ENCODE measurements at places on chromosomes 2 and 18.
A peak's percentile ranks its signal among the peaks of the same experiment; 100 is the strongest.

- no peak for DNase-seq
These were observed 15.1 kb downstream of the COBLL1 start for GRCh38 chr2:164826293-164827243.

DNA sequence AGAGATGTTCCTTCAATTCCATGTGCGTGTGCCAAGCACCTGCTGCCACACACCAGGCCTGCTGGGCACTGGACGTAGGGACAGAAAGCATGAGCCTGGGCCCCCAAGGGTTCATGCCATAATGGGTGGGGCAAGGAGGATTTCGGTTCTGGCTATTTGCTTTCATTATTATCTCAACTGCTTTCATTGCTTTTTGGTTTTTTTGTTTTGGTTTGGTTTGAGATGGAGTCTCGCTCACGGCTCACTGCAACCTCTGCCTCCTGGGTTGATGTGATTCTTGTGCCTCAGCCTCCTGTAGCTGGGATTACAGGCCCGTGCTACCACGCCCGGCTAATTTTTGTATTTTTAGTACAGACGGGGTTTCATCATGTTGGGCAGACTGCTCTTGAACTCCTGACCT lies 57.2 kb downstream of the SF3B1 start:
- DNase-seq, result no peak

GRCh38 chr2:183072177-183072576 lies 6.4 kb upstream of the DUSP19 start:
- no peak for DNase-seq

DNA sequence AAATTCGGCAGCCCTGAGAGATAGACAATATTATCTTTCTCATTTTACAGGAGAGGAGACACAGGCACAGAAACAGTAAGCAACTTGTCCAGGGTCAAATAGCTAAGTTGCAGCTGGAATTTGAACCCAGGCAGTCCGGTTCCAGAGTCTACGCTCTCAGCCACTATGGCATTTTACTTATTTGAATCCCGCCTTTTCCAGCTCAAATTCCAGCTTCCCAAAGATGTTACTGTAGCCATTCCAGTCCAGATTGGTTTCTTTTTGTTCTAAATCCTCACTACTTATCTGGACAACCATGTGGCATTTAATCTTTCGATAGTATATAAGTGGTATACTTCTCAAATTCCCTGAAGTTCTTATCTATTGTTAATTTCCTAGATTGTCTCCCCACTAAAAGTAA lies 125.7 kb downstream of the NBAS start:
- no peak for DNase-seq

DNA sequence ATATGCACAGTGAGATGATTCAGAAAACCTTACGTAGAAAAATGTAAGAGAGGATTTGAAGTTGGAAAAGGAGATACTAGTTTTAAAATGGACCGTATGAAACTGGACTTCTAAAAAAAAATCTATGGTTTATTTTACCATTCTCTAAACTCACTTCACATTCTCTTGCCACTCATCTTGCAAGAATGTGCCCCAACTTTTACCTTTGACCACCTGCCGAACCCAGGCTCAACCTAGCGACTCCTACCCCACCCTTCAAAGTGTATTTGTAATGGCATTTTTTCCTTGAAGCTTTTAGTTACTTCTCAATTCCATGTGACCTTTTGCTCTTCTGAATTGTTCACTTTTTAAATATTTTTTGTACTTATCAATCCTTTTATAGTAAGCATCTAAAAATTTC lies 160.8 kb downstream of the PHLPP1 start:
- DNase-seq, result no peak

DNA sequence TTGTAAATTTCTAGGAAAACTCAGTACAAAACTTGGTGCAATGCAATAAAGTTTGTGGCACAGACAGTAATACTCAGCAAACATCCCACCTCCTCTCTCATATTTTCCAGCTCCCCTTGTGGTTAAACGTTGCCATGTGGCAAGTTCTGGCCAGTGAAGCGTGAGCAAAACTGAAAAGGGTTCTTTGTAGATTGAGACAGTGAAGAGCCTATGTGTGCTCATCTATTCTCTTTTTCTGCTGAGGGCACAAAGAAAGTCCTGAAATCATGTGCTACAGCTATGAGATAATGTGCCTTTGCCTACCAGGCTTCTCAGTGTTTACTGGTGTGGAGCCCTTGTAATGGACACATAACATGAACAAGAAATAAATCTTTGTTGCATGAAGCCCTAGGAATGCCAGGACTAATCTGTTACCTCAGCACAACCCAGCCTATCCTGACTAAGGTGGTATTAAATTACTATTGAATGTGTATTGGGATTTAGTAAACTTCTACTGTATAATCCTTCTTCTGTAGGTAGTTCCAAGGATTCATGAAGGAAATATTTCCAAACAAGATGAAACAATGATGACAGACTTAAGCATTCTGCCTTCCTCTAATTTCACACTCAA lies 13.0 kb upstream of the TYMS start:
- no peak for DNase-seq

- no peak for DNase-seq
These were observed 181.9 kb downstream of the TGIF1 start for GRCh38 chr18:3631887-3632286.

DNA sequence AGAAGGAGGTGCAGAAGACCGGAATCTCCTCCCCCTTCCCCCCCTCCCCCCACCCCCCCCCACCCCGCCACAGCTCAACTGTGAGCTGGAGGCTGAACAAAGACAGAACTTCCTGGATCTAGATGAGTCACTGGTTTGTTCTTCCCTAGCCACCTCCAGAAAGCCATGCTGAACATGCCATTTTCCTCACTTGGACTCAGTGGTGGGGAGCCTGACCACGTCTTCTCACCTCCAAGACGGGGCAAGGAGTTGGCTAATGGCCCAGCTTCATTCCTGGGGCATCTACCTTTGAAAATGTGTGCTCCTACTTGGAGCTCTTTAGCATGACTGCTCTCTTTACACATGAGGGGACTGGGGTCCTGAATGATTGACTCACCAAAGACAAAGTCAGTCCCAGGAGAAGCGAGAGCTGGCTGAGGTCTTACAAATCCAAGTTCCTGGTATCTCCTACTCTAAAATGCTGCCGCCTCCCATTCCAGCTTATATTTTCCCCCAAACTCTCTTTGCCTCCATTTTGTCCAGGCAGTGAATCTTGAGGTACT lies 22.6 kb upstream of the FZD5 start:
- DNase-seq, result no peak

- no peak for DNase-seq
These were observed 210.2 kb downstream of the NCK2 start for GRCh38 chr2:105954891-105955290.

DNA sequence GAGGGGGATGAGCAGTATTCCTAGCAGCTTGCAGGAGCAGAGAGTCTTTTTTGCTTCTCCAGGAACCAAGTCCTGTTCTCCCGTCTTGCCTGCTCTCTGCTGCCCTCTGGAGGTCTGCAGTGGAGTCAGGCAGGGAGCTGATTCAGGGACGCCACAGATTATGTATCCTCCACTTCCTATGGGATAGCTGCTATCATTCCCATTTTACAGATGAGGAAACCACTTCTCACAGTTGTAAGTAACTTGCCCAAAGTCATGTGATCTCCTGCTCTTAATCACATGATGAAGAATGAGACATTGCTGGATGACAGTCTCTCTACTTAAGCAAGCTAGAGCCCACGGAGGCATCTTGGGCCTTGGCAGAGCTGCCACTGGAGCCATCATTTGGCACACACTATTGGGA lies 8.3 kb downstream of the SLC4A5 start:
- DNase-seq, result peak; percentile 52

- DNase-seq, result no peak
These were observed 44.8 kb downstream of the RRM2 start for GRCh38 chr2:10167316-10167715.

GRCh38 chr18:250685-251084 lies 17.2 kb downstream of the THOC1 start:
- no peak for DNase-seq

DNA sequence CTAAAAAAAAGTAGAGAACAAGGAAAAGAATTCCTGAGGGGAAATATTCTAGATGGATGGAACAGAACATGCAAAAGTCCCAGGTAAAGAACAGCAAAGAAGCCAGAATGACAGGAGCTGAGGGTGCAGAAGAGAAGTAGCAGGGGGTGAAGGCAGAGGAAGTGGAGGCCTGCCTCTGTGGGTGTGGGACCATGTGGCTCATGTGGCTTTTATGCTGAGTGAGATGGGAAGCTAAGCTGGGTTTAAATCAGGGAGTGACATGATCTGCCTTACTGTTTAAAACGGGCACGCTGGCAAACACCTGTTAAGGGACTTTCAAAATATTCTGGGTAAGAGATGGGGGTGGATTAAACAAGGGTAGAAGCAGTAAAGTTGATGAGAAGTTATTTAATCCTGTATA lies 40.0 kb downstream of the GKN2 start:
- DNase-seq, result no peak

- DNase-seq, result no peak
These were observed 114.9 kb downstream of the CD8B2 start for GRCh38 chr2:106602042-106602441.

GRCh38 chr2:169711751-169712509 lies 17.7 kb downstream of the PHOSPHO2 start:
- DNase-seq, result no peak

DNA sequence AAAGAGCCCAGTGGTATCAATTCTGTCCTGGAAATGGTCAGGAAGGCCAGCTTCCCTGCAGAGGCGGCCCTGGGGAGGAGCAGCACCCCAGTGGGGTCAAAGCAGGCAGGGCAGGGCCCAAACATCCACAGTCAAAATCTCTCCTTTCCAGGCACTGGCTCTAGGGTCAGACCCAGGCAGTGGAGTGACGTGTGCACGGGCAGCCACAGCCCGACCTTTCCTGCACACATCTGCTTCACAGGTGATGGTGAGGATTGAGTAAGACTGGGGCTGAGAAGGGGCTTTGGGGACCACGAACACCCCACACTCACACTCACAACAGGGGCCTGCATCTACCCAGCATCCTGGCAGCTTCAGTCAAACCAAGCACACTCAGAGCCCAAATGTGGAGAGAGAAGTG lies 97.8 kb upstream of the GLI2 start:
- no peak for DNase-seq

- no peak for DNase-seq
These were observed 1.4 kb upstream of the STEAP3 start for GRCh38 chr2:119222213-119222612.

DNA sequence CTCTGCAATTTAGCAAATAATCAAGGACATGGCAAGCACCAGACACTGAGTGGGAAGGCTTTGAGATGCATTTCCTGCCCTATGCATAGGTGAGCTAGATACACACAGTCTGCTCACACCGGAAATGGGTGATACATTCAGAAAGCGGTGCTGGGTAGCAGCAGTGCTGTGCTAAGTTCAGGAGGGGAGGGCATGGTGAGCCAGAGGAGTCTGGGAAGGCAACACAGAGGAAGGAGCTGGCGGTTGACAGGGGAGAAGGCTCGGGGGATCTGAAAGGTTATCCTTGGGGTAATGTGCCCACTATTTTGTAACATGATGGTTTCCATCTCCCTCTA lies 57.4 kb upstream of the EPAS1 start:
- DNase-seq, result peak; percentile 38

DNA sequence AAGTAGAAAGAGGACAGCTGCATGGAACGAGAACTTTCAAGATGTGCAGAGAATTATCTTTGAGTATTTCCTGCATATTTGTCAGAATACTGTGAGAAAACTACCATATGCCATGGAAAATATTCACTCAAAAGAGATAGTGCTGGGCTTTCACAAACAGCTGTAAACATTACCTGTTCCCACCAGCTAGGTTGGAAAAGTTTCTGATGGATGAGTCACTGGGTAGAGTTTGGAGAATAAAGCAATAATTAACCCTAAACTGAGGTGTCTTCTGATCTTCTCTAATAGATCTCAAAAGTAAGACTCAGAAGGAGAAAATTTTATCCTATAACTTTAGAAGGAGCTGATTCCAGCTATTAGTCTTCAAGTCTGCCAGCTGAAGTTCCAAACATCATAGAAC lies 3.9 kb upstream of the FSIP2 start:
- DNase-seq, result no peak

DNA sequence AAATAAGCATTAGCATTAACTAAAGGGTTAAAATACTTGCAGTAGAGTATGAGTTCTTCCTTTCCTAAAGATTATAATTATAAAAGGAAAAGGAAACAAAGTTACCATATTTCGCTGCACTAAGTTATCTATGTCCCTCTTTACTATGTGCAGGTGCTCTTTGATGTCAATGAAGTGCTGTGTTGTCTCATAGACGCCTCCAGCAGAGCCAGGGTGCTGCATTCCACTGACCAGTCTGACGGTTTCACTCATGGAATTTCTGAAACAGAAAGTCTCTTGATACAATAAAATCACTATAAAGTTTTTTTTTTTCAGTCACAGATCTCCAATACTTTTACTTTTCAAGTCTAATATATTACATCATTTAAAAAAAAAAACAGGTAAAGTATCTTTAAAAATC lies 14.5 kb upstream of the CPLX4 start:
- no peak for DNase-seq

DNA sequence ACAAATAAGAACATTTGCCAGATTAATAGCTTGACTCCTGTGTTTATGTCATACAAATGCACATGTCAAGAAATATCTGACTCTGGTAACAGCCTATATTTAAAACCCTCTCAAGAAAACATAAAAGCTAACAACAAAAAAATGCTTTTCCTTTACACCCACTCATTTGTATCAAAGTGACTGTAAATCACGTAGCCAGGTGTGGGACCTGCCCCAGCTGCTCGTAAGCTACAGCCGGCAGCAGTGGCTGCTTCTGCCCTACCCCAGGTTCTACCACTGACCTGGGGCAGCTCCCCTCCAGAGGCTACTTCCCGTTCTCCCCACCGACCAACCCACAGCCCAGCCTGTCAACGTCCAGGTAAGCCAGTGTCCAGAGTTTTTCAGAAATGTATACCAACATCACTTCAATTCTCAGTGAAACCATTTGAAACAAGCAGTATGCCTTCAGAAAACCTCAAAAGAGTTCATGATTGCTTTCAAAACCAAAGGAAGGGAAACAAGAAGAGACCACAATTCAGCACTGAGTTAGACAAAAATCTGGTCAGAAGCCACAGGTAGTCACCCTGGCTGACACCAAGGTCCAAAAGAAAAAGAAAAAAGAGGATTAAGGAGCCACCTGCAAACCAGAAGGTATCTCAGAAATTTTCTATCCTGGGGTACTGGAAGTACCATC lies 40.4 kb downstream of the KIDINS220 start:
- DNase-seq, result no peak

DNA sequence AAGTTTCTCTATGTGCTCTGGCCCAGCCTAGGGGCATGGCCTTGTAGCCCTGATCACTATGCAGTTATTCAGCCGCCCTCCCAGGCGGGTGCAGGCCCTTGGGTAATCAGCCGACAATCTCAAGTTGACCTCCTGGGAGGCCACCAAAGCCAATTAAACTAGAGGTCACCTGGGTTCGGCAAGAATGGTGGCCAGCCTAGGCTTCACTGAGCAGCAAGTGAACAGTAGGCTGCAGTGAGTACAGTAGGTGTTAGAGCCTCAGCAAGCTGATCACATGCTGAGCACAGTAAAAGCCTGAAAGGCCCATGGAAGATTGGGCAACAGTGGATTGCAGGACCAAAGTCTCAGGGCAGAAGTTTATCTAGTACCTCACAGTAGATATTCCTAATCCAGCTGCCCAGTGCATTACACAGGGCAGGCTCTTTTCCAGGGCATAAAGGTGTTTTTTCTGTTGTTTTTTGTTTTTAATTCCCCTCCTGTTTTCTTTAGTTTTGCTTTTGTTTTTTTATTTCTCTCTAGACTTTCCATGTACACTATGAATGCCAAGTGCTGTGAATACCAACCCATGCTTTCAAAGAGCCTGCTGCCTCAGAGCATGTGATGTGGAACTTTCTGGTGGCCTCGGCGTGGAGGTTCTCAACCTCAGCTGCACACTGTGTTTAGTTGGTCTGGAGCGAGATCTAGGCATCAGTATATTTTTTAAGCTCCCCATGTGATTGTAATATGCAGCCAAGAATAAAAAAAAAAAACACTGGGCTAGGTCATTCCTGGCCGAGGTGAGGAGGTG lies 55.9 kb upstream of the ATL2 start:
- DNase-seq, result no peak
